ENCODE measurements at places on chromosomes 1 and 21. TPM values are rescaled to one million over a fixed set of nuclear protein-coding genes. Genes with fewer than 3 reads are reported as not detected.

GJA9 gene
- total RNA-seq: not detected

DNA sequence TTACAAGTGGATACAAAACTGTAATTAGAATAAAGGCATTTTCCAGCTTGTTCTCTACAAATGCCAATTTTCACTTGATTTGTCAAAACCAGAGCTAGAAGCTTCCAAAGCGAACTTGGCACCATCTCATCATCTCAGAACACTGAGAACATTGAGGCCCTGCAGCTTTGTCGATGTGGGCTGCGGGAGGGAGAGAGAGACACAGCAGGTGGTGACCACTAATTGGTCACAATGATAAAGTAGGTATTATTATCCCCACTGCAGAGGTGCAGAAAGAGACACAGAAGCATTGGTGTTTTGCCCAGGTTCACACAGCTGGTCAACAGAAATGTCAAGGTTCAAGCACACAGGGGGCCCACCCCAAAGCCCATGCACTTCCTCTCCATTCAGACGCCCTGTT lies 72.2 kb upstream of the KRTAP19-8 start:
- H3K4me3 ChIP-seq: no peak overlapping the region
- no peak for DNase-seq
- no peaks in the 10 kb centered on the region for H3K36me3 ChIP-seq
- H3K27me3 ChIP-seq: no peaks in the 10 kb centered on the region
- no peak overlapping the region for H3K27ac ChIP-seq

DNA sequence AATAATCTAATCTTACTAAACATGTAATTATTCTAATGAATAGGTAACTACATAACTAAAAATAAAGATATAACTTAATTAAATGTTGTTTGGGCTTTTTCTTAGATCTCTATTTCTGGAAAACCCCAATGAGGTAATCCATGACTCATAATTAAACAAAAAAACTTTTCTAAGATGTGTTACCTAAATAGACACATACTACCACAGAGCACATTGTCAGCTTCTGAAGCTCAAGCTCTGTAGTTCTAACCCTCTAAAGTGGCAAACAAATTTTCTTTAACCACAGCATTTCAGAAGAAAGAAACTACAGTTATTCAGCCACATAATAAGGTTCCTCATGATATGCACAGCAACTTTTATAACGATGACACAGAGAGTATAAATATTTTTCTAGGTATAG lies 4.2 kb downstream of the OR6K3 start:
- no peaks in the 10 kb centered on the region for H3K4me1 ChIP-seq
- H3K4me3 ChIP-seq: no peak overlapping the region
- no peaks in the 10 kb centered on the region for H3K27me3 ChIP-seq
- DNase-seq: no peak
- H3K36me3 ChIP-seq: no peaks in the 10 kb centered on the region

DNA sequence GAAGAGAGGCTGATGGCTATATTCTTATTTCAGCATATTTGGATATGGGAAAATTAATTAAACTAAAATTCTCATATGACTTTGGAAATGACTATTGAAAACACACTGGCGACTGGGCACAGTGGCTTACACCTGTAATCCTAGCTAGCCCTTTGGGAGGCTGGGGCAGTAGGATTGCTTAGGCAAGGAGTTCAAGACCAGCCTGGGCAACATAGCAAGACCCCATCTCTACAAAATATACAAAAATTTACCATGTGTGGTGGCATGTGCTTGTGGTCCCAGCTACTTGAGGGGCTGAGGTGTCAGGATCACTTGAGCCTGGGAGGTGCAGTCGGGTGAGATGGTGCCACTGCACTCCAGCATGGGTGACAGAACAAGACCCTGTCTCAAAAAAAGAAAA lies 26.2 kb downstream of the HS2ST1 start:
- H3K36me3 ChIP-seq: no peaks in the 10 kb centered on the region
- no peaks in the 10 kb centered on the region for H3K27me3 ChIP-seq
- H3K27ac ChIP-seq: no peak overlapping the region
- H3K4me3 ChIP-seq: no peak overlapping the region
- DNase-seq: no peak

DNA sequence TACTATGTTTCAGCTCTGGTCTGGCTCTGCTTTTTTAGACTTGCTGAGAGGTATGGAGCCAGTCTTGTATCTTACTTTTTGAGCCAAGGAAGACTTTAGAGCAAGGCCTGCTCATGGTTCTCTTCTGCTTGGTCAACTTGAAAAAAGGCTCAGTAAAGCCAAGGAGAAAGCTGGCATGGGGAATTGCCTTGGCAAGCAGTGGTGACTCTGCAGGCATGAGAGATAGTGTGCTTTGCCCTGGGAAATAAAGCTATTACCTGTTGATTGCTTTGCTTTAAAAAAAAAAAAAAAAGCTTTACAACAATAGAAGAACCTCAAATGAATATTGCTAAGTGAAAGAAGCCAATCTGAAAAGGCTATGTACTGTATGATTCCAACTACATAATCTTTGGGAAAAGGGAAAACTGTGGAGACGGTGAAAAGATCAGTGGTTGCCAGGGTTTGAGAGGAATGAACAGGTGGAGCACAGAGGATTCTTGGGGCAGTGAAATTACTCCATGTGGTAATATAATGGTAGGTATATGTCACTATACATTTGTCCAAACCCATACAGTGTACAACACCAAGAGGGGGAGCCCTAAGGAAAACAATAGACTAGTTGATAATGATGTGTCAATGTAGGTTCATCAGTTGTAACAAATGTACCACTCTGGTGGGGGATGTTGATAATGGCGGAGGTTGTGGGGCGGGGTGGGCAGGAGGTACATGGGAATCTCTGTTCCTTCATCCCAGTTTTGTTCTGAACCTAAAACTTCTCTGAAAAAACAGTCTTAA lies 87.6 kb downstream of the HMCN1 start:
- no peaks in the 10 kb centered on the region for H3K4me1 ChIP-seq
- no peaks in the 10 kb centered on the region for H3K36me3 ChIP-seq
- DNase-seq: no peak
- no peak overlapping the region for H3K27ac ChIP-seq
- H3K27me3 ChIP-seq: no peaks in the 10 kb centered on the region
